Caki2 (cell line): ENCODE measurements at places on chromosomes 7 and 10. TPM values are rescaled to one million over a fixed set of nuclear protein-coding genes. Genes with fewer than 3 reads are reported as not detected.
A peak's percentile ranks its signal among the peaks of the same experiment; 100 is the strongest.

Gene PTN
- total RNA-seq = not detected in 2 replicates

Gene NUPR2
- total RNA-seq = not detected in 2 replicates

Gene CLEC2L
- not detected in 2 replicates for total RNA-seq

Gene PLPP4
- total RNA-seq = 6.8 and 6.9 TPM in 2 replicates

Gene PDIA4
- total RNA-seq = 273 and 284 TPM in 2 replicates

Gene FLNC
- 0.12 TPM in 1 of 2 replicates, not detected in the other for total RNA-seq

Gene C10orf90
- not detected in 2 replicates for total RNA-seq

Gene MYO3A
- total RNA-seq = 4.5 TPM in 2 replicates

Gene TMEM178B
- 9.5 and 15.9 TPM in 2 replicates for total RNA-seq

Gene ST8SIA6
- not detected in 2 replicates for total RNA-seq

Gene HOXA6
- 0.96 and 1.2 TPM in 2 replicates for total RNA-seq

Gene VIPR2
- not detected in 2 replicates for total RNA-seq

- no peak for DNase-seq
Observed at GRCh38 chr7:141003172-141004065, 11.3 kb downstream of the MRPS33 start.

GRCh38 chr7:114047889-114048288 lies 129.1 kb upstream of the PPP1R3A start:
- no peak for DNase-seq

DNA sequence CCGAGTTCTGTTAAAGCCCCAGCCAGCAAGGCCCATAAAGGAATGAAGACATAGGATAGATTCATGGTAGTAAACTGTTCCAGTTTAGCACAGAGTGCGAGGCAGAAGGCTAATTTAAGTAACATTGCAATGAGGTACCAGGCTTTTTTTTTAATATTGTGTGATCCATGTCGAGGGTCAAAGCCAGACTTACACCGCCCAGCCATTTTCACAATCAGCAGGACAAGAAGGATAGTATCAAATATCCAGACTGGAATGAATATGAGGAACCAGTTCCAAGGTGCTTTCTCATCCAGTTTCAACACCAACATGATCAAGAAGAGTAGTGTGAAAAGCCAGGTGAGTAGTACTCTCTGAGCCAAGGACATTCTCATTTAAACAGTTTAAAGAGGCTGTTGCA lies 4.2 kb downstream of the TMEM60 start:
- no peak for DNase-seq

GRCh38 chr10:4069491-4069890 lies 284.5 kb upstream of the KLF6 start:
- no peak for DNase-seq

GRCh38 chr10:113866551-113867394 lies 12.3 kb downstream of the NHLRC2 start:
- no peak for DNase-seq

- DNase-seq = peak; percentile 77
Observed at GRCh38 chr10:68406815-68407548, at the start of gene RUFY2. Gene RUFY2, minus strand, starts transcription at chr10:68407277. Its CDS starts 88 bp downstream, at chr10:68407189.

DNA sequence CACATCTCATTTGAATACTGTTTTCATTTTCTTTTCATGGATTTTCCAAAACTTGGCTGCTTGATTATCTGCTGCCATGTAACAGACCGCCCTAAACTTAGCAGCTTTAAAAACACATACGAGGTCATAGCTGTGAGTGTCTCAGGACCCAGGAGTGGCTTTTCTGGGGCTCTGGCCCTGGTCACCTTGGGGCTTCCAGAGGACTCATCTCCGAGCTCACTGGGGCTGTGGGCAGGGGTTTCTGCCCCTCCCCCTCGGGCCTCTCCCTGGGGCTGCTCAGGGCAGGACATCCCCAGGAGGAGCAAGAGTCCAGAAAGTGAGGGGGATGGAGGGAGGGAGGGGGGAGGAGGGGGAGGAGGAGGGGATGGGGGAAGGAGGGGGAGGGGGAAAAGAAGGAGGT lies 77.0 kb downstream of the NKX6-2 start:
- DNase-seq = no peak

- DNase-seq = no peak
Observed at GRCh38 chr7:3187444-3188040, 113.5 kb upstream of the SDK1 start.

DNA sequence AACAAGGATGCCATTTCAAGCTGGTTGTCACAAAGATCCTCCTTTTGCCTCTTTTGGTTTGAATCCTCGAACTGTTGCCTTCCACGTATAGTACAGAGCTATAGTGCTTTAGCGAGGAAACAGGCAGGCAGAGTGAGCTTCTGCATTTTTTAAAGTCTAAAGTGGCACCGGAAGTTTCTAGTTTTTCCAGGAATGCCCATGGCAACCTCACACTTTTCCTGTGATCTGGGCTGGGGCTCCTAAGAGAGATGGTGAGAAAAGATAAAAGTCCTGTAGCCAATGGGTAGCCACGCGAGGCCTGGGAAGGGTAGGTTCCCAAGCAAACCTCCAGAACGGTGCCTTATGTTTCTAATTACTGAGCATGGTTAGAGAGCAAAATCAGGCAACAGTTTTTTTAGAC lies 76.7 kb downstream of the CALD1 start:
- DNase-seq = no peak

DNA sequence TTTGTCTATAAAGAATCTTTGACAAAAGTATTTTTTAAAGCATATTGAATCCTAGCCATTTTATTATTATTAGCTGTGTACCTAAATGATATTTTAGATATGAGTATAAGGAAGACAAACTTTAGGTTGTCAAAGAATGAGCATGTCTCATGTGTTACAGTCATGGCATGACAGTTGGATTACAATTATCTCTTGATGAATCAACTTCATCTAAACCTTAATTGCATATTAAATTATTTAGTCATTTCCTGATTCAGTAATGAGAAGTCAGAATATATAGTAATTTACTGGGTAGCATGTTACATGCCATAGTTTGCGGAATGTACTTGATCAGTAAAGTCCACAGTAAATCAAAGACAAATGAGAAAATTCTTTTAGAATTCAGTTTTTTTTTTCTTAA lies 59.2 kb downstream of the MAPK8 start:
- no peak for DNase-seq

- DNase-seq = no peak
Observed at GRCh38 chr7:38438970-38439369, 165.5 kb upstream of the TARP start.

DNA sequence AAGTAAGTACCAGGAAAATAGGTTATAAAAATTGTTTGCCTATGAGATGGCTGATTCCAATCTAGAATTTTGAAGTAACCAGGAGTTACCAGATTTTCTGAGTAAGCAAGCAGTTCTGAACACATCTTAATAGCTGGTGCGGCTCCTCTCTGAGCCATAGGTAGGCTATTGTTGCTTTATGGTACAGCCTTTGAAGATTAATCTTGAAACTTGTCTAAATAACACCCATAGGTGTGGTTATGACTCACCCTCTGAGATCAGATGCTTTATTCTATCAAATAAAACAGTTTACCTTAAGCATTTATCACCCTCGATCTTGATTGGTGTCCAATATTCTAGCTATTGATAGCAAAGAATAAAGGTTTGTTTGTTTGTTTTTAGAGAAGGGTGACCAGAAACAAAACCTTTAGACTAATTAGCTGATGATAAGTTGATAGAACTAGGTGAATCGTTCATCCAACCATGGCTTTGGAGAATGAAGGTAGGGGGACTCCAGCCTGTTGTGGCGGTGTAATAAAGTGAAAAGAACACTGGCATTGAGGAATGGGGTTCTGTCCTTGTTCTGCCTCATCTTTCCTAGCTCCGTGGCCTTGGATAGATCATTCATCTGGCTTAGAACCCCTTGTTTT lies 72.2 kb downstream of the VTI1A start:
- peak; percentile 12 for DNase-seq

DNA sequence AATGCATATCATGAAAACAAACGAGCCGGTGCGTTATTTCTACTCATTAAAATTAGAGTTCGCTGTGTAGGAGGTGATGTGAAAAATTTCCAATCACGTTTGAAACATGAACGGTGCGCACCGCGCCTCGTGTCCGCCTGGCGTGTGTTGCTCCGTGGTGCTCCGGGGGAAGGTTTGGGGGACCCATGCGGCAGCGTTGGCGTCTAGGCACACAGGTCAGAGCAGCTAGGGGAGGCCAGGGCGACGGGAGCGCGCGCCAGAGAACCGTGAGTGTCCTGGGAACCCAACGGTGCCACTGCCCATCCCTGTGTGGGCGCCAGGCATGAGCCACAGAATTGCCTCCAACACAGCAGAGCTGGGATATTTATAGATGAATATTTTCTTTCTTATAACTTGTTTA lies 70.6 kb upstream of the ADARB2 start:
- DNase-seq = no peak

DNA sequence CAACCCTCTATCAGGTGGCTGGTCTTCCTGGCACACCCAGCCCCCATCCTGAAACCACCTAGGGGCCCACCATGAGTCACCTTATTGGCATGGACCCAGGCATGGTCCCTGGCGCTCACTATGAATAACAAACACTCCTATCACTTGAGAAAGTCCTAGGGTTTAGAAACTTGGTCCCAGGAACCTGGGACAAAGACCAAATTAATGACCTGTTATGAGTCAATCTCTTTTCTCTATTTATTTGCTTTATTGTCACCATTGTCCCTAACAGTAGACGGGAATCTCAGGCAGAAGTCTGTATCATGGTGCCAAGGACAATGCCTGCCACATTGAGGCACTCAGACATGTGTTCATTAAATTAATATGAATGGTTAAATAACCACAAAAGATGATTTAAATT lies 599.6 kb upstream of the C7orf33 start:
- DNase-seq = no peak

GRCh38 chr7:110854166-110854565 lies 236.8 kb upstream of the LRRN3 start:
- DNase-seq = no peak

DNA sequence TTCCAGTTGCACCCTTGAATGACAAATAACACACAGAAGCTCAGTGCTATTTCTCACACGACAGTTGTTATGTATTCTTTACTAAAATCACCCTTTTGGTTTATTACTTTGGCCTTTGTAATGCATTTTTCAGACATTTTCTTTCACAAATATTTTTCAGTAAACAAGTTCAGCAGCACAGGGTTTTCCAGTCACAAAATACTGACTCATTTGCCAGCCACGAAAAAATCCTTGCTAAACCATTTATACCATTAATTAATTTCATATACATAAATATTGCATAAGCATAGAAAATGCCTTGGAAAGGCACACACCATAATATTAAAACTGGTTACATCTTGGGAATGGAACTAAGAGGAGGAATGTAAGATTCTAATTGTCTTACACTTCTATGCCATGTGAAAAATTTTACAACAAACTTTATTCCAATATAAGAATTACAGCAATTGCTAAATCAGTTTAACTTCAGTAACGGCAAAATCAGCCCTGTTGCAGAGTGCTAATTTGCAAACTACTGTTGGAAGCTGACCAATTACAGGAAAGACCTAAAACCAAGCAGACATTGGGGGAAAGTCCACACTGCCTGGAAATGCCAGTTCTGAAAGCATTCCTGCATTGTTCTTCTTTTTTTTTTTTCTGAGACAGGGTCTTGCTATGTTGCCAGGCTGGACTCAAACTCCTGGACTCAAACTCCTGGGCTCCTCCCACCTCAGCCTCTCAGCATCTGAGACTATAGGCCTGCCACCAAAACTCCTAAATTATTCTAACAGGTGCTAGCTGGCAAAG lies 31.6 kb upstream of the PBLD start:
- DNase-seq = no peak

GRCh38 chr10:101887775-101888174 lies 44.2 kb upstream of the KCNIP2 start:
- DNase-seq = no peak

GRCh38 chr7:34123316-34123715 lies 218.0 kb downstream of the BMPER start:
- peak; percentile 15 for DNase-seq

DNA sequence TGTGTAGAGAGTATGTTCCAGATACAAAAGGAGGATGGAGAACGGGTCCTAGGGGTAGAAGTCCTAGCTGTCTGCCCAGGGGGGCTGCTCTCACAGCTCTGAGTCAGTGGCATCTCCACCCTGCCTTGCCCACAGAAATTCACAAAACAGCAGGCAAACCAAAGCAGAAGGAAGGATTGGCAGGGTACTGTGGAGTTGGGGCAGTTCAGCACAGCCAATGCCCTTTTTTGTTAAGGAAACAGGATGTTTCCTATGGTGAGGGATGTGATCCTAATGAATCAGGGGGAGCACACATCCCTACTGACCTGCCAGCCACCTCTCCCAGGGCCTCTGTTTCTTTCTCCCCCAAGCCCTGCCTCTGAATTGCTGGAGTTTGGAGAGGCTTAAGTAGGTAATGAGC lies 457.6 kb downstream of the PLXNA4 start:
- DNase-seq = no peak

- no peak for DNase-seq
Observed at GRCh38 chr7:6393667-6394056, 54.1 kb downstream of the DAGLB start.

DNA sequence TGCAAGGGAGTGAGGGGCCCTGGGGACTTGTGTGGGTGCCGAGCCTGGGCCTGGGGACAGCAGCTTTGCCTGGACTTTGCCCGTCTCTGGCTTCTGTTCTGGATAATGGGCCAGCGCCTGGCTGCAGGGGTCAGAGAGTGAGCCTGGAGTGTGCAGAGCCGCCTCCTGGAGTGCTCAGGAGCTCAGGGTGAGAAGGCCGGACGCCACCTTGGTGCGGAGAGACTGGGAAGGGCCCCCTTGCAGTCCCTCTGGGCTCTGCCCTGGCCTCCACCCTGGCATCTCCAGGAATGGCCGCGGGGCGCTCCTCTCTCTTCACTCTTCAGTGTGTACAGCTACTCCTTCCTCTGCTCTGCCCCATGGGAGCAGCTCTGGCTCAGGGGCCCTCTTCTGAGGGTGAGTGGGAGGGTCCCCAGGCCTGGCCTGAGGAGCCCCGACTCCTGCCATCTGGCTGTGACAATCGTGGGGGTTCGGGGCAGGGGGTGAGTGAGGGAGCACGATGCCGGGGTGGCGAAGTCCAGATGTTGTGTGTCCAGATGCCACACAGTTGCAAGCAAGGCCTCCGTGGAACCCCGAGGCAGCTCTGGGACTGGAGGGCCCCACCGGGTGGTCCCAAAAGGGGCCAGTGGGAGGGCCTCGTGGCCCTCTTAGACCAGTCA lies 187.1 kb downstream of the DNAJB6 start:
- no peak for DNase-seq

GRCh38 chr10:129775681-129776080 lies 188.4 kb downstream of the EBF3 start:
- no peak for DNase-seq

DNA sequence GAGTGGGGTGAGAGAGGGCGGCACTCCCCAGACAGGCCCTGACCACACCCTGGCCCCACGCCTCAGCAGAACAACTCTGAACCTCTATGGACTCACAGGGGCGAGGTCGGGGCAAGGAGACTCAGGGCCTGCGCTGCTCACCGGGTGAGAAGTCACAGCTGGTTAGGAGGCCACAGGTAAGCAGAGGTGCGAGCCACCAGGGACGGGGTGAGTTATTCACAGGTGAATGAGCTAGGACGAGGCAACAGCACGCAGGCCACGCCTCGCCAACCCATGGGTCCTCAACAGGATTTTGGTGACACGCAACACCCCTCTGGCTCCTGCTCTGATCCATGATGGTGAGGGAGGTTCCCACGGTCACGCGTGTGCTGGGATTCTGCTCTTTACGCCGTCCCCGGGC lies 202.5 kb downstream of the ADARB2 start:
- no peak for DNase-seq

GRCh38 chr7:51140199-51141164 lies 176.1 kb downstream of the COBL start:
- DNase-seq = no peak
